ENCODE measurements at places on chromosomes 2 and 18. TPM values are rescaled to one million over a fixed set of nuclear protein-coding genes. Genes with fewer than 3 reads are reported as not detected.

CYS1 gene
- 7.3 TPM for total RNA-seq

METTL4 gene
- total RNA-seq: 11.1 TPM

TNS1 gene
- 114 TPM for total RNA-seq

ZSWIM2 gene
- total RNA-seq: not detected
